ENCODE measurements at places on chromosomes 4 and X.

- DNase-seq = no peak
Measured at GRCh38 chrX:150770623-150771022, 77.4 kb downstream of the MTMR1 start.

- peak; percentile 18 for DNase-seq
Measured at GRCh38 chr4:1366371-1367229, 19.6 kb downstream of the UVSSA start.

DNA sequence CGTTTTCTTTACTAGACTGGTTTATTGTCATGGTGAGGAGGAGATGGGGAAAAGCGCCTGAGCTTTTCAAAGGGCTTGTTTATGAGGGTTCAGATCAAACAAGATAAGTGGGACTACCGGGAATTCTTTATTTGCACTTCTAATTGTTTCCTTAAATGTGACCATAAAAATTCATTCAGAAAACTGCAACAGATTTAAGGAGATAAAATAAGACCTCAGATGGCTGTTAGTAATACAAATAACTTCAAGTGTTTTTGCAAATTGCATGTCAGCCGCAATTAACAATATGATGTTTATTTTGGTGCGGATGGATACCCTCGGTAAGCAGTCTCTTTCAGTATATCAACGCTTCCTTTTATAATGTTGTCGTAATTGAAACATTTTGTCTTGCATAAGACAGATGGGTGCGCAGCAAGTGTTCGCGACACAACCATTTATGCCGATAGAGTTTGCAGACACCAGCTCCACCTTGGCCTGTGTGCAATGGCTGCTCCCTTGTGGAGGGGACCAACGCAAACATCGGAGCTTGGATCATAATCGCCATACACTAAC lies 151.0 kb downstream of the C4orf33 start:
- no peak for DNase-seq

- DNase-seq = peak; percentile 56
Measured at GRCh38 chr4:113435893-113436292, 325.6 kb downstream of the CAMK2D start.

- DNase-seq = no peak
Measured at GRCh38 chrX:132673331-132673730, 184.5 kb upstream of the MBNL3 start.

- DNase-seq = no peak
Measured at GRCh38 chr4:25814301-25815136, 48.3 kb downstream of the SEL1L3 start.

GRCh38 chr4:182874304-182874751 lies 42.9 kb downstream of the DCTD start:
- DNase-seq = no peak

DNA sequence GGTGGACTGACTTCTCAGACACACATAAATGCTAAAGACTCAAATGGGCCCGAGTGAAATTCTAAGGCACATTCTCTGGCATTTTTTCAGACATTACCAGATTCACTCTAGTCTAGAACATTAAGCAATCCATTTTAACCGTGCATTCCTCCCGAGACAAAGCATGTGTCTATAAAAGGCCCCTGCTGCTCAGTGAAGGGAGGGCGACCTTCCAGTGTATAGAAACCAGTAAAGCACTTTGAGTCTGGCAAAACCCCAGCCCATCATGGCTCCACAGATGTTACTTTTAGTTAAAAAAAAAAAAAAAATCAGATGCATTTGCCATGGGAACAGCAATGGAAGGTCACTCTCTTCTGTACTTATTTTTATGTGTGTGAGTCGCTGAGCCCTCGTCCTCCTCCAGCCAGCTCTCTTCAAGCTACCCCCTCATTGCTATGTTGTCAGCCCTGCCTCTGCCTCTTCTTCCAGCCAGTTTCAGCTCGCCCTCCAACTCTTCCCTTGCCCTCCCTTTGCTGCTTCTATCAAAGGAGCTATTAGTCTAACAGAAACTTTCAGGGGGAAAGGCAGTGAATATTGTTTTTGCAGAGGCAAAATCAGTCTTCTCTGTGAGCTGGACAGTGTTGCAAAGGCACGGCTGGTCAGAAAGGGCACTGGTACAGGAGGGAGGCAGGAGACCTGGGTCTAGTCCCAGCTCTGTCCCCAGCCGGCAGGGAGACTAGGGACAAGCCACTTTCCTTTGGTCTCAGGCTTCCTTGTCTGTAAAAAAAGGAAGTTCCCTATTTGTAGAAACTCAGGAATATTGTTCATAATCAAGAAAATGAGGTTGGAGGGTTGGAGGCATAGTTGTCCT lies 644.2 kb downstream of the ZNF674 start:
- no peak for DNase-seq

DNA sequence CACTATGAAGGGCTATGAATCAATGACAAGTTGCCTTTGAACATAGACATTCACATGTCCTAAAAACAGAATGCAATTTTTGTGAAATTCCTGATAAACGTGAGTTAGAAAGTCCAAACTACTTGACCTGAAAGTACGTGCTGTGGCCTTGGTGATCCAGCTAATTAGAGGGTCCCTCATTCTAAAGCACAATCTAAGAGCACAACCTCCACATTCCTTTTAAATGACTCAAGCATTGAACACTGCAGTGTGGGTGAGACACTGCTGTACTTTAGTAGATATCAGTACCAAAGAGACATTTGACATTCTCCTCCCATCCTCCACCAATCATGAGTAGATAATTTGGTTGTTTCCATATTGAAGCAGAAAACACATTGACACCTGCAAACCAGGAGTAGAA lies 73.5 kb downstream of the FAM47B start:
- DNase-seq = no peak

DNA sequence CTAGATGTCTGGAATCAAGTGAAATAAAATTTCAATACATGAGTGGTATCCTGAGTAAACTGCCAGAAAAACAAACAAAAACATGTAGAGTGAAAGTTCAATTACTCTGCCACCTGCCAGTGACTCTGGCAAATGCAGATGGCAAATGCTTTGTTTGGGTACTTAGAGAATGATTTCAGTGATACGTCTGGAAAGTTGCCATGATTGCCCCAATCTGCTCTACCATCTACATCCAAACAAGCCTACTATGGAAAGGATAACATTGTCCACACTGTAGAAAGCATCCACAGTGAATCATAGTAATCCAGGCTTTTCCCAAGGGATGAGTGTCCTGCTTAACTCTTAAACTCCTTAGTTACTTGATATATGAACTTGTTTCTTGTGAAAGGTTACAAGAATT lies 3.4 kb downstream of the SPATA4 start:
- no peak for DNase-seq

DNA sequence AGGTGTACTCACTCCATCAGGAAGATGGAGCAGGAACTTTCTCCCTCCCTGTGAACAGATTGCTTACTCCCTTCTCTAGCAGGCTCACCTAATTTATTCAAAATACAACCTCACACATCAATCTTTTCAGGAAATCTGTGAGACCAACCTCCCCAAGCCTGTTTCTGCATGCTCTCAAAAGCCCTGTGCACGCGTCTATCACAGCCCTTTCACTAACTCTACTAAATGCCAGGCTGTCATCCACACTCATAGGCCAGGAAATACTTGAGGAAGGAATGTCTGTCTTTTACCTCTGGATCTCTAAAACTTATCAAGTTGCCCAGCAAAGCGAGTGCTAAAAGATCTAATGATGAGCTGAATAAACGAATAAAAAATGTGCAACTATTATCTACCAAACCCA lies 11.2 kb downstream of the CAMK2D start:
- no peak for DNase-seq

DNA sequence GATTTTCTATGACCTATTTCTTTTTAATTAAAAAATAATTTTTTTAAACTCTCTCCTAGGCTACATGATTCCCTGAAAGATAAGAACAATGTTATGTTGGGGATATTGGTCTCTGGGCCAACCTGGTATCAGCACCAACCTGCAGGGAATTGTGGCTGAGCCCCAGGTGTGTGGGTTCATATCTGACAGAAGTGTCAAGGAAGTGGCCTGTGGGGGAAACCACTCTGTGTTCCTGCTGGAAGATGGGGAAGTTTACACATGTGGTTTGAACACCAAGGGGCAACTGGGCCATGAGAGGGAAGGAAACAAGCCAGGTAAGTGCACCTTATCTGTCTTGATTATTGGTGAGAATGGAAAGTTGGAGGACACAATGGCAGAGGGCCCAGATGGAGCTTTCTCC lies 13.5 kb downstream of the HERC3 start:
- DNase-seq = no peak

- DNase-seq = no peak
Measured at GRCh38 chrX:45879512-45879911, 665.7 kb downstream of the ZNF674 start.

DNA sequence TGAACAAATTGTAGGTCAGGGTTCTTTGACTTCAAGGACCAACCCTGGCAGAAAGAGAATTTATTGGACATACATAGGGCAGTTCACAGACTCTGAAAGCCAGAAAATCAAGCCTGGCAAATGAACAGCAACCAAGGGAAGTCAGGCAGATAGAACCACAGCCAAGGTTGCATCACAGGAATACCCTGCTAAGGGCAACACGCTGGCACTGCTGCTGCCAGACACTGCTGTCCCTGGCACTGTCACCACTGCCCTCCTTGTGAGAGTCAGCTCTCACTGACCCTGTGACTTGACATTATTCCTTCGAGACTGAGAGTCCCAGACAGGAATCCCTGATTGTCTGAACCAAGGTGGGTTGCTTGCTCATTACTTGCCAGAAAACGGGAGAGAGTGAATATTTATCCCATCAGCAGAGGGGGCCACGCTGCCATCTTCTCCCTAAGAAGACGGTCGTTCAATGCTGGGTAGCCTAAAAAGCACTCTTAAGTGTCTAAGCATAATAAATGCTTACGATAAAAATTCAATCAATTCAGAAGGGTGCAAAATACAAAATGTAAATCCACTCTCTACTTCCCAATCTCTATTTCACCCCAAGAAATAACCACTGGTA lies 23.2 kb upstream of the PTTG2 start:
- no peak for DNase-seq

- no peak for DNase-seq
Measured at GRCh38 chr4:41785665-41786064, 37.1 kb upstream of the PHOX2B start.

DNA sequence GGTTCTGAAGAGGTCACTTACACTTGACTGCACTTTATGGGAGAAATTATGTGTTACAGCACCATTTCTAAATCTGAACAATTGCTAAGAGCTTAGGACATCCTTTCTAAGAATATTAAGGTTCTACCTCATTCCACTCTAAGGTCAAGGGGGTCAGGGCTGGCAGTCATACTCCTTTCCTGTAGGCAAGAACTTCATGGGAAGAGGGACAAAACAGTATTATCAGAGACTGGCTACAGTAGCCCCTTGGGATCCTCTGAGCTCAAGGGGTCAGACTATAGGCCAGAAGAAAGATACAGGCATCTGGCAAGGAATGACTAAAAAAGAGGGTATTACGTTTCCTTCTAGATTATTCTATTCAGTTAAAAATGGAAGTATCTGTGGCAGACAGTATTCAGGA lies 115.1 kb downstream of the RASL11B start:
- no peak for DNase-seq

DNA sequence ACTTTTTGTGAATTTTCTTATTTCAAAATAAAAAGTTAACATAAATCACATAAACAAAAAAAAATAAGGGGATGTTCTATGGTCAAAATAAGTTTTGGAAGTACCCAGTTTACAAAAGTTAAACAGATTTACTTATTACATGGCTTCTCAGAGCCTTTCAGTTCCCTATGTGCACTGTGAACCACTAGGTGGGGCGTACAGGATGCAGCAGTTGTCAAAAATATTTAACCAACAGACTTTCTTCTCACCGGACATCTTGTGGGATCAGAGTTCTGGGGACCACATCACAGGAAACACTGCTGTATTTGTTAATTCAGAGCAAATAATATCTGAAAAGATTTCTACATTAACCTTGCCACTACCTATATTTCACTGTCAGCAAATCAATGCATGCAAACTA lies 74.1 kb downstream of the SMARCA1 start:
- DNase-seq = no peak

DNA sequence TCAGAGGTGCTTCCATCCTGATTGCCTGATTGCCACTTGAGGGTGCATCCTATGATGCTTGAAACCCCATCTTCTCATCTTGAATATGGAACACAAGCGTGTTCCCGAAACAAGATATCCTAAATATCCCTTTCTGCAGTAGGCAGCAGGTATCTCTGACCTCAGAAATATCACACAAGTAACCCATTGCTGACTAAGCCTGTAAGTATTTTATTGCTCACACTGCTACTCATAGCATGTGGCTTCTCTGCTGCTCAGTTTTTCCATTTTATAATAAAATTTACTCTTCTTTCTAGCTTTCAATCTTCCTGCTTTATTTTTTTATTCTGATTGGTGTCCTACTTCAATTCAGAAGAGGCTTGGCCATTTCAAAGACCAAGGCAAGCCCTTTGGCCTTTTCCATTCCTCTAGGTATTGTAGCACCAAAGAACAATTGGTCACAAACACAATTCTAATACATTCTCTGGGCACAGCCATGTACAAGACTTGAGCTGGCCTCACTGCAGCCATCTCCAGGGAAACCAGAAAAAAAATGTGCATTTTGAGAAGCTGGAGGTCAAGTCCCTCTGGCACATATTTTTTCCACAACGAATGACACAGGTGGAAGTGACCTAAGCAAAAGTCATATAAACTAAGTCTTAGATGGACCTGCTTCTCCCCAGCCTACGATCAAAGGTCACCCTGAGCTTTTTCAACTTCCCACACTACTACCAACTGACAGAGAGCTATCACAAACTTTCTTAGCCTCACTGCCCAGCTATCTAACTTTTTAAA lies 107.0 kb downstream of the OR13H1 start:
- no peak for DNase-seq

- DNase-seq = no peak
Measured at GRCh38 chrX:50168241-50168687, 32.5 kb downstream of the AKAP4 start.

DNA sequence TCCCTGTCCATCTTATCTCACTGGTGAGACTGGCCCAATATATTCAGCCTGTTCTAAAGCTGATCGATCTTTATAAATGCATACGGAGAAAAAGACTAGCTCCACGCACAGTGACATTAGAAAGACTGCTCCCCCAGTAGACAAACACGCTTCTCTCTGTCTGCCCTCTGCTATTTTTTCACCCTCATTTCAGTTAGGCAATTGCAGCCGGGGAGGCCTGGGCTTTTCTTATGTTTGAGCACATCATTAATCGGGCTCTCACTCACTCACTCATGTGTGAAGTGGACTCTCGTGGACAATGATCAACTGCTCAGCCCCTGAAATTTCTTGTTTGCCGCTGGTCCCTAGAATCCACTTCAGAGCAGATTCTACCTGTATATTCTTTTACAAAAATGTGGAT lies 824.7 kb upstream of the TENM3 start:
- DNase-seq = no peak

GRCh38 chrX:119735467-119735866 lies 22.9 kb upstream of the SOWAHD start:
- DNase-seq = peak; percentile 26

DNA sequence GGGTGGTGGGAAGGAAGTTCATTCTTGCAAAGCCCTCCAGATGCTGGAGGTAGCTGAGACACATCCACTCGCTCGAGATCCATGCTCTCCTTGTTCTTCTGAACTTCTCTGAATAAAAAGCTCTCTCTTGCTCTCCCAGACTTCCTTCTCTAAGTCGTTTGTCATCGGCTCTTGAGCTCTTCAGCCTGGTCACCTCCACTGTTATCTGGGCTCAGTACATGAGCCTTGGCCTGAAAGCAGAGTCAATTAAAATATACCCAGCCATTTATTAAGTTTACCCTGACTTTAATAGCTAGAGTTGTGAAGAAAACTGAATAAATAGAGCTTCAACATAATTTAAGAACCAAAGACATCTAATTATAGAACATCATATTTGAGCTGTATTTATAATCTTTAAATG lies 99.0 kb downstream of the CPE start:
- DNase-seq = no peak

GRCh38 chr4:87044511-87045233 lies 109.9 kb downstream of the AFF1 start:
- no peak for DNase-seq

Data from right hindlimb (tissue), 1 donor.